Effector memory CD4-positive, alpha-beta T cell (primary cell): ENCODE measurements at places on chromosomes 7 and 10.
A peak's percentile ranks its signal among the peaks of the same experiment; 100 is the strongest.

DNA sequence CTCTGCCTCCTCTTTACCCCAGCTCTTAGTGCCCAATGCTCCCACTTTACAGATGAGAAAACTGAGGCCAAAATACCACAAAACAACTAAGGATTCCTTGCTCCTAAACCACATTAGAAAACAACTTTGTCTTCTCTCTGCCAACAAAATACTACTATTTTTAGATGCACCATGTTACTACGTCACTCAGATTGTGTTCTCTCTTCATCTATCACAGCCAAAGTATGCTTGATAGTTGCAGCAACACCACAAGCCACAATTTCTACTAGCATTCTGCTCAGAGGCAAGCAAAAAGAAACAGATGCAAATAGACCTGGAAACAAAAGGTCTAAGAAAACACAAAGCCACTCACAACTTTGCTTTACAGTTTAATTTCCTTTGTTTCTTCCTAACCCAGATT is 3.3 kb upstream of the PDE1C start:
- no peak for DNase-seq

- DNase-seq = no peak
These were observed 20.6 kb downstream of the CUBN start for GRCh38 chr10:17109046-17109445.

DNA sequence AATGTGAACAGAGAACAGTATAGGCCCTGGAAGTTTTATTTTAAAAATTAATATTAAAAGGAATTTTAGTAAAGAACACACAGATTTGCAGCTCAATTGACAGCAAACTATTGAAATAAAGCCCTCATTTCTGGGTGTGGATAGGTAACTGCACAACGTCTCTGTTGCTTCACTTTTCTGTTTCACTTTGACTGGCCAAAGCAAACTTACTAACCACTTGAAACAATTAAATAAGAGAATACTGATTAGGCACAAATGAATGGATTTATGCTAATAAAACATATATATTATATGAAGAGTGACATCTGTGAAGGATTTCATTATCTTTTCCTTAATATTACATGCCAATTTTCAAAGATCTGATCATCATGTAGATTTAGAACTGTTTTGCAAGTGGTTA is 11.9 kb downstream of the ZNF804B start:
- no peak for DNase-seq

GRCh38 chr10:128263891-128264688 is 137.9 kb upstream of the MKI67 start:
- peak; percentile 3 for DNase-seq

- no peak for DNase-seq
These were observed 252.8 kb downstream of the TRIL start for GRCh38 chr7:28705350-28705749.

DNA sequence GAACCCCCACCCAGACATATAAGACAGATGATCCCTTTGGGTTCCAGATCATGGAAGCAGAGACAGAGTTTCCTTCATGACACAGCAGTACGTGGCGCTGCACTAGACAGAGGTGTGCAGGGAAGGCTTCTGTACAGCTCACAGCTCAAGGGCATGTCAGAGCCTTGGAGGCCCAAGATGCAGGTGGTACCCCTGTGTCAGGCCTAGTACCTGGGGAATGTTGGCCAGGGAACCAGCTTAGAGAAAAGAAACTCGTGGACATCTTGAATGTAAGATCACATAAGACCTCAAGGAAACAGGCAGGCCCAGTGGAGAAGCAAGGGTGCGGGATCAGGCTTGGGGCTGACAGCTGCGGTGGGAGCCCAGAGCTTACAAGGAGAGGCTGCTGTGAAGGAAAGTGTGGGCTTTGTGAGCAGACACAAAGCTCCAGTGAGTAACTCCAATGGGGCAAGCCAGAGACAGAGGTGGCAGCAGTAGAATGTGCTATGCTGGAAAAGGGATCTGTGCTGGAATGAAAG is 91.4 kb downstream of the WDFY4 start:
- DNase-seq = no peak

DNA sequence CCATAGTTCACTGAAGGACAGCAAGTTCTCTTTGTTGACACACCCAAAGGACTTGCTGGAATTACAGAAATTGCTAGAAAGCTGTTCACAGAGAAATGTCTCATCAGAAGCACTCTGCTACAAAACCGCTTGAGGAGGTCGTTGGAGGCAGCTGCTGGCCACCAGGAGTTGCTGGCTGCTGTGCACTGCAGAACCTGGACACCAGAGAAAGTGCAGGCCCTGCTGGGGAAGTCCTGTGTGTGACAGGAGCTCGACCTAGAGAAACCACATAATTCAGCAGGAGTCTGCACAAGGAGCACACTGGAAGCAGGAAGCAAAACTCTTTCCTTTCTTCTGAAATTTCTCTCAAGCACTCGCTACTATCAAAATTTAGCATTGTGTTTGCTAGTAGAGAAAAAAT is 461.5 kb upstream of the GHITM start:
- no peak for DNase-seq
